ENCODE measurements at places on chromosomes 1 and 21.

GRCh38 chr1:199510314-199510713 is 517.2 kb upstream of the NR5A2 start:
- no peak for DNase-seq

DNA sequence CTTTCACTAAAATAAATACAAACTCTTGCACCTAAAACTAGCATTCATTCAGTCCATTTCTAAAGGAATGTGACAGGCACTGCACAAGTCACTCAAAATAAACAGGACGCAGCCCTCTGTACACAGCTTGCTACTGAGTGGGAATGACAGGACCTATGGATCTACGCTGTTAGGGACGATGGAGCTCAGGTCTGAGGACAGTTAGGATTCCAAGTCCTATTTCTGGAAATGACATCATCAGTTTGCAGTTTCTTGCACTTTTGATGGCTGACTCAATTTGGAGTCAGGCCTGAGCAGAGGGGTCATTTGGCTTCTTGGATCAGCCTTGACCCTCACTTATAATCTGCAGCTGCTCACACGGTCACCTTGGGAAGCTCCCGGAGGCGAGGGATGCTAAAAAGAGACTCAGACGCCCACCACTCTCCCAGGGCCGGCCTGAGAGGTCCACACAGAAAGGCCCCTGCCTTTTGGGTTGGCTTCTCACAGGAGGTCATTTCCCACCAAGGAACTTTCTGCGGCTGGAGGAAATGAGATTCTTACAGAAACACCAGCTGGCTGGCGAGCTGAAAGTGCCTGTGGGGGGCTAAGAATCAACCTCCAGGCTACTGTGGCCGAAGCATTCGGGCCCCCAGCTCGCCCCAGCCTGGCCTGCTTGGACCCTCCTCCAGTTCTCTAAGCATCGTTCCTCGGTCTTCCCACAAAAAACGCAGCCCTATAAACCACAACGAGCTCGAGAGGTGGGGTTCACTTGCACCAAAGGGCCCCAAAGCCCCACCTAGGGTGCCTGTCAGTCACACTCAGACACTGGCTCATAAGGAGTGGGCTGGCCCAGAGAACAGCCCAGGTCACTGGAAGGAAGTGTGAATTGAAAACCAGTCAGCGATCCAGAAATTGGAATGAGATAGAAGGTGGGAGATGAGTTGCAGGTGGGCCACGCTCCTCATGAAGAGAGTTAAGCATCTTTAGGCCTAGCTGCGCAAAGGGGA is 8.9 kb upstream of the PDE9A start:
- DNase-seq: no peak

DNA sequence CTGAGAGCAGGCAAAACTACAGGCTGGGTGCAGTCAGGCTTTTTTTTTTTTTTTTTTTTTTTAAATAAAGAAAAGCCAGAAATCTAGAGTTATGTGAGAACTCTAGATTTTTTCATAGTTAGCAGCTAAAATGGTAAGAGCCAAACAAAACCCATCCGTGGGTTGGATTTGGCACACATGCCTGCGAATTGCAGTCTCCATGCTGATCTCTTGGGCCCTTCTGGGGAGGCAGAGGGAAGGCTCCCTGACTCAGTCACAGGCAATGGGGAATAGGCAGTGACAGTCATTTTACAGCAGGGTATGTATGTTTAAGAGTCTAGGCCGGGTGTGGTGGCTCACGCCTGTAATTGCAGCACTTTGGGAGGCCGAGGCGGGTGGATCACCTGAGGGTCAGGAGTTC is 2.6 kb downstream of the TXLNA start:
- no peak for DNase-seq

GRCh38 chr1:8113262-8114220 is 87.4 kb upstream of the ERRFI1 start:
- DNase-seq: no peak

DNA sequence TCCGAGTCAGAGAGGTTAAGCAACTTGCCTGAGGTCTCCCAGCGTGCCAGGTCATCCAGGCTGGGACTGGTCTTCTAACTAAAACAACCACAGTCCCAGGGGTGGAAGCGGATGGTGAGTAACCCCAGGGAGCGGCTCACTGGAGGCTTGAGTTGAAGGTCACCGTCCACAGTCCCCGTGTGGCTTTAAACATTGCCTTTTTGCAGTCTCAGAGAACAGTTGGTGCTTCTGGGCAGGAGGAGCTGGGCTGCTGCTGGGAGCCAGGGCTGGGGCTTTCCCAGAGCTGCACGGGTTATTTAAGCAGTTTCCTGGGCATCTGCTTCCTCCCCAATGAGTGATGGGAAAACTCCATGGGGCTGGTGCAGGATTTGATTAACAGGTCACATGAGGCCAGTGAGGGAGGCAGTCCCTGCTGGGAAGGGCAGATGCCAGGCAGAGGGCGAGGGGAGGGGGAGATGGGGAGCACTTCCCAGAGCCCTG is 12.3 kb downstream of the ARHGEF10L start:
- no peak for DNase-seq

DNA sequence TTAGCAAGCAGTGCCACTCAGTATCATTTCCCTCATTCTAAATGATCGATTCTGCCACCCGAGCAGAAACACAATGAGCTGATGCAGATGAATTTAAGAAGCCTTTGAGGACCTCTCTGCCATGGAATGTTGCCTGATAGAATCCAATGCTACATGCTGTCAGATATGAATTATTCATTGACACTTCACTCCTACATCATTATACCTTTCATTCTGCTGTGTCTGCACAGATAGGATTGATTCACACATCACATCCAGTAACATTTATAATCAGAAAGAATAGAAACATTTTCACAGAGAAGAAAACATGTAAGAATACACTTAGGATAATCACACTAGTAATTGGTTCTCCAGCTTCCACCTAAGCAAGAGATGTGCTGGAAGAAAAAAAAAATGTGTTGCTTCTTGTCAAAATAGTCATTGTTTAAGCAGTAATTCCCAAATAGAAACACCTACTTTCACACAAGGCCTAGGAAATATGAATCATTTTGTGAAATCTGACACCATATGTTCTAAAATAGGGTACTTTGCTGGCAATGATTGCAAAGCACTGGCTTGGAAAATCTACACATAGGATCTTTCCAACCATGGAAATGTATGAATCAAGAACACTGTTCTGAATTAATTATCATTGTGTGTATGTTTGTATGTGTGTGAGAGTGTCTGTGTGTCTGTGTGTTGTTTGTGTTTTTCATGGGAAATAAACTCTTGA is 110.1 kb downstream of the GRIK1 start:
- DNase-seq: no peak

DNA sequence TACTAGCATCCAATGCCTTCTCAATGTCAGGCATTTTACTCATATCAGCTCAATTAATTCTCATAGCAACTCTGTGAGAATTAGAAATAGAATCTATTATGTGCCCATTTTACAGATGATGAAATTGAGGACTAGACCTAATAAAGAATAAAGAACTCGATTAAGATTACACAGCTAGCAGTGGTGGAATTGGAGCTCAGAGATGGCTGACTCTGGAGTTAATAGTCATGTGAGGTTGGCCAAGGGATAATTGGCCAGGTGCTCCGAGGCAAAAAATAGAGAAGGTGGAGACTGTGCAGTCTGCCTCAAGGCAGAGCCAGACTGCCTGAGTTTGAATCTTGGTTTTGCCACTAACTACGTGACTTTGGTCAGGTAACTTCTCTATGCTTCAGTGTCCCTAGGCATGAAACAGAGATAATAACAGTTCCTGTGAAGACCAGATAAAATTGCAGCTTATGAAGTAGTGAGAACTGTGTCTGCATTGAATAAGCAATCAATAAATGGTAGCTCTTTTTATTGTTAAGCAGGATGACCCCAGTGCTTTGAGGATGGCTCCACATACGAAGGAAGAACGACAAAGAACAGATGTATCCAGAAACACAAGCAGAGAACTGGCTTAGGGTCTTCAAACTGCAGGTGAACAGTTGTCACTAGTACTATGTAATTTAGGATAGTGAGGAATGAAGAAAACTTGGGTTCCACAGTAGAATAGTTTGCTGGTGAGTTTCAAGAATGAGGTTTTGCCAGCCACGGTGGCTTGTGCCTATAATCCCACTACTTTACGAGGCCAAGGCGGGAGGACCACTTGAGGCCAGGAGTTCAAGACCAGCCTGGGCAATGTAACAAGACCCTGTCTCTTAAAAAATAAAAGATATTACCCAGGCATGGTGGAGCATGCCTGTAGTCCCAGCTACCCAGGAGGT is 6.9 kb upstream of the CCSAP start:
- no peak for DNase-seq

GRCh38 chr1:2611031-2611501 is 21.8 kb downstream of the MMEL1 start:
- no peak for DNase-seq

- DNase-seq: no peak
Observed at GRCh38 chr1:112563341-112563740, 54.6 kb downstream of the WNT2B start.

GRCh38 chr1:234188454-234188792 is 184.8 kb upstream of the COA6 start:
- no peak for DNase-seq

GRCh38 chr21:31211836-31212235 is 132.2 kb downstream of the TIAM1 start:
- DNase-seq: no peak

- DNase-seq: no peak
Observed at GRCh38 chr1:226893936-226894335, 23.5 kb downstream of the PSEN2 start.

GRCh38 chr1:67105508-67105907 is 29.3 kb downstream of the C1orf141 start:
- DNase-seq: no peak

GRCh38 chr1:205700865-205701401 is 20.6 kb upstream of the SLC45A3 start:
- DNase-seq: peak; percentile 53

GRCh38 chr1:204171751-204172178 is 5.6 kb upstream of the REN start:
- no peak for DNase-seq
